ENCODE measurements at places on chromosomes 2 and 18.

GRCh38 chr2:235868645-235869044 is 299.5 kb downstream of the GBX2 start:
- DNase-seq: no peak

DNA sequence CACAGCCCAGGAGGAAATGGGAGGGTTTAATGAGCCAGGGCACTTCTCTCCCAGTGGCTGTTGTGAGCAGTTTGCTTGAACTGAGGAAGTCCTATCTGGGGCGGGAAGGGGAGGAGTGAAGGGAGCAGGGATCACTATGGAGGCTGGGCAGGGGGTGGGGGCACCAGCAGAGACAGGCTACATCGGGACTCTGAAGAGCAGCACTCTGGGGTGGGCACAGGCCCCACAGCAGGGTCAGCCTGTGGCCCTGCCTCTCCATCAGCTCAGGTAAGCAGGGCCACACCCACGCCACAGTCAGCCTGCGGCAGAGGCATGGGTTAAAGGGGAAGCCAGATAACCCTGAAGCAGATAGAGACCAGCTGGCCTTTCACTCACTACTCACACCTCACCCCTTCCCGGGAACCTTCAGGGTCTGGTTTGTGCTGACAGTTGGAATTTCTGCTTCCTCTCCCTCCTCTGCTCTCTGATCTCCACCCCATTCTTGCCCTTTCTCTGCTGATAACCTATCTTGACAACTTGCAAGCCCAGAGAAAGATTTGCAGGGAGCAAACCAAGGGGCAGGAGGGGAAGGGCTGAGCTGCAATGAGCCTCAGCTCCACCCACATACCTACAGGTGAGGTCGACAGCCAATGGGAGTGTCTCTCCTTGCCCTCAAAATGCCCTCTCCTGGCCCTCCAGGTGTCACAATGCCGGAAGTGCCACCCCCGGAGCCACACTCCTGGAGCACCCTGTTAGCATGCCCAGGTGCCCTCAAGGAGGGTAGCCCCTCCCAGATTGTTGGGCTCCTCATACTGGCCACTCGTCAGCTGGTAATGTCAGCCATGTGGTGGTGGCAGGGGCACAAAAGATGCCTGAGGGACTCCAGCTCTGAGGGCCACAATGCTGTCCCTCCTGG is 3.7 kb downstream of the SIGLEC15 start:
- DNase-seq: no peak

DNA sequence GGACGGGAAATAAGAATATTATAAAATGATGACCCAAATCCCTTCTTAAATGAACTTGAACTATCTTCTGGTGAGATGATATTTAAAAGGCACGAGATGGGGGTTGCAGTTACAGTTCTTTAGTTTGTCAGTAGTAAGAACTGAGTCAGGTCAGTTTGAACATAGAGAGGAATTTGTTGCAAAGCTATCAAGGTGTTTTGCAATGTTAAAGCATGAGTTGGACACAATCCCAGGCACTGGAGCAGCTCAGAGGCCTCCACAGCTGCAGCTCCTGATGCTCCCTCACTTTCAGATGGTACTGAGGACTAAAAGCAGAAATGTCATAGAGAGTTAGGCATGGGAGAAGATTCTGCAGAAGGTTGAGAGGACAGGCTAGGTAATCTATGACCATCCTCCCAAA is 236.0 kb downstream of the BCL2 start:
- DNase-seq: no peak

- DNase-seq: no peak
Observed at GRCh38 chr18:63909870-63910269, 2.1 kb downstream of the SERPINB10 start.

DNA sequence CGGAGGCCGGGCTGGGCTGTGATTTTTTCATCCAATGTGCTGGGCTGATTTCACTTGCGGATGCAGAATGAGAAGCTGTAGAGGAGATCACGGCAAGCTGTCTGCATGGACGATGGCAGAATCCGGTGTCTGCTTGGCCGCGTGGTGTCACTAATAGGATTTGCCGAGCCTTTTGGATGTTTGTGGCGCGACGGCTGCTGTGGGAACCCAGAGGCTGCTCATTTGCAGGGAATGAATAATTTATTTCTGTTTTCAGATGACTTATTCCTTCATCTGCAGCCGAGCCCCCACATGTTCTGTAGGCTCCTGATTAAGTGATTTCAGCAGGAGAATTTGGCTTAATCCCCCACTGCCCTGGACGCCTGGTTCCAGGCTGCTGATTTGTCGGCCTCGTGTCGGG is 62.6 kb downstream of the ODC1 start:
- no peak for DNase-seq

DNA sequence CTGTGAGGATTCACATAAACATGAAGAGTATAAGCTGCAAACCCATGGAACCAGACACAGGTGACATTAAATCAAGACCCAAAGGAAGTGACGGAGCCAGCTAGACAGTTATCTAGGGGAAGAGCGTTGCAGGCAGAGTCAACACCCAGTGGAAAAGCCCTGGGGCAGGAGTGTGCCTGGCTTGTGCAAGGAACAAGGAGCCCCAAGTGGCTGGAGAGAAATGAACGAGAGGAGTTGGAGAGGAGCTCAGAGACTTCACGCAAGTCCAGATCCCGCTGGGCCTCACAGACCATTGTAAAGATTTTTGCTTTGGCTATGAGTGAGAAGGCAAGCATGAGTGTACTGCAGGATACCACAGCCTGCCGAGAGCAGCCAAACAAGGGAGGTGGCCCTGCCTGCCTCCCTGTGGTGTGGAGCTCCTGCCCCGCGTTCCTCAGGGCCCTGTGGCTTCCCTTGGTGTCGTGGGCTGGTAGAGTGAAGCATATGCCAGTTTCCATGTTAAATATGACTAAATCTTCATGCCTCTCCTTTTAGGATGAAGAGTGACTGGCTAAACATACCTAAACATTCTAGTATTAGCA is 88.2 kb downstream of the SP3 start:
- no peak for DNase-seq

- DNase-seq: no peak
Observed at GRCh38 chr2:73269686-73270465, 14.4 kb downstream of the FBXO41 start.

- DNase-seq: no peak
Observed at GRCh38 chr2:37783545-37783944, 112.1 kb upstream of the CDC42EP3 start.

DNA sequence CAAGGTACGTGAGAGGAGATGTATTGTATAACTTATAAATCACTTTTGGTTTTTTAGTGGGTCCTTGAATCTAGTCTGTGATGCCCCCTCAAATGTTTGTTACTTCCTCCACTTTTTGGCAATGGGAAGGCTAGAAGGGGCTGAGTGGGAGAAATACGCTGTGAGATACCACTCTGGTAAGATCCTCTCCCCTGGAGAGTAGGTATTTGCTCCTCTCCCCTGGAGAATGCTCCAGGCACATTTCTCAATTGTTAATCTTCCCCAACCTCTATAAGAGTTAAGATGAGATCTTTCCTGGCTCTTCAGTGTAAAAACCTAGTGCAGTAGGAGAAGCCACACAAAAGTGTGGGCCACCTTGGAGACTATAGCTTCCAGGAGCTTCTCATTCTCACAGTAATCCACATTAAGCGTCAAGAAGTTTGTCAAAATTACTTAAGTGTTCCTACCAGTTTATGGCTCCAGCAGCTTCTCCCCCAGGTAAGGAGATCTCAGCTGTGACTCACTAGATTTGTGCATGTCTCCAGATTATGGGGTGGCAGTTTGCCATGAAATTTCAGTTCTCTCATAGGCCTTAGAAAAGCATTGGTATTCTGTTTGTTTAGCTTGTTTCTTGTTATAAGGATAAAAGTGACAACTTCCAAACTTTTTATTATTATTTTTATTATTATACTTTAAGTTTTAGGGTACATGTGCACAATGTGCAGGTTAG is 182.6 kb downstream of the FSIP2 start:
- no peak for DNase-seq

DNA sequence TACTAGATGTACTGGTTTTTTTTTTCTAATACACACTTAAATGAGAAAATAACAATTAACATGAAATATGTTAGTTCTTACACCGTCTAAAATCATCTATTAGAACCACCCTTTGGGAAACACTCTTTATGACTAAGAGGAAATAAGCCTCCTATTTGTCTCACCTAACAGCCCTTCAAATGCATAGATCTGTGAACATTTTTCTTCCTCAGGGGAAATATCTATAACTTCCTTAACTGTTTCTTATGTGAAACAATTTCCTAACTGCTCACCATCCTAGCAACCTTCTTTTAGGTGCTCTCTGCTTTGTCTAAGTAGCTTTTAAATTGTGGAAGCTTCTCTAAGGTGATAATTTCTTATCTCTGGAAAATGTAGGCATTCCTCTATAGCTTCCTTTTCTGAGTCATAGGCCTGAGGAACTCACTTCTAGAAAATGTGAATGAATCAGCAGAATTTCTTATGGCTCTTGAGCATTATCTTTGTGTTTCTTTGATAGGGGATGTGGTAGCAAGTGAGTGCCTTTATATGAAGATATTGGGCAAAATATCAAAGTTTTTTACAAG is 56.1 kb downstream of the CNTNAP5 start:
- no peak for DNase-seq

DNA sequence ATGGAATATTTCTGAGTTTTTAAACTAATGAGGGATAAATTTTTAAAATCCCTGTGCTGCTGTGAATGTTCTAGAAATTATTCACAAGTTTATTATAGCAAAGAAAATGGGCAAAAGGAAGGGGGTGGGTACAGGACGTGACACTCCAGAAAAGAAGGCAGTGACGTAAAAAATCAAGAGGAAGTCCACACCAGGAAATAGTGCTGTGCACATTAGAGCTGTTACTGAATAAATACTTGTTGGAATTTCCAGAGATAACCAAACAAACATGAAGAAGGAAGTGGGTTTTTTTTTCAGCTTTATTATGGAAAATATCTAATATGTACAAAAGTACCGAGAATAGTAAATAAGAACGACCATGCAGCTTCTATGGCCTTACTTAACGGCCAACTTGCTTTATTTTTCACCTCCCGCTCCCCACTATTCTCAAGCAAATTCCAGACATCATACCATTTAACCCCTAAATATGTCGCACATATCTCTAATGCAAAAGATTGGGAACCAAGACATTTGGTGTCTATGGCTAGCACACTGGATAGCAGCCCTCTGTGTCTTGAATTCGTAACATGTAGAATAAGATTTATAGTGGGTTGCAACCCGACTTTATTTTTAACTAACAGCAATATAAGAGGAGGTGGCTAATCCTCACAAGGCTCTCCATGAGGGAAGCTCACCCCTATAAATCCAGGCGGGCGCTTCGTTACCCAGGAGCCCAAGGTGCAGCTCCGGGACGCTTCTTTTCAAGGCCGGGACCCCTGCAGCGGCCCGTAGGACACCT is 580 bp upstream of the NDUFV2 start:
- DNase-seq: peak; percentile 42

GRCh38 chr2:179021258-179021657 is 28.7 kb downstream of the CCDC141 start:
- DNase-seq: no peak

DNA sequence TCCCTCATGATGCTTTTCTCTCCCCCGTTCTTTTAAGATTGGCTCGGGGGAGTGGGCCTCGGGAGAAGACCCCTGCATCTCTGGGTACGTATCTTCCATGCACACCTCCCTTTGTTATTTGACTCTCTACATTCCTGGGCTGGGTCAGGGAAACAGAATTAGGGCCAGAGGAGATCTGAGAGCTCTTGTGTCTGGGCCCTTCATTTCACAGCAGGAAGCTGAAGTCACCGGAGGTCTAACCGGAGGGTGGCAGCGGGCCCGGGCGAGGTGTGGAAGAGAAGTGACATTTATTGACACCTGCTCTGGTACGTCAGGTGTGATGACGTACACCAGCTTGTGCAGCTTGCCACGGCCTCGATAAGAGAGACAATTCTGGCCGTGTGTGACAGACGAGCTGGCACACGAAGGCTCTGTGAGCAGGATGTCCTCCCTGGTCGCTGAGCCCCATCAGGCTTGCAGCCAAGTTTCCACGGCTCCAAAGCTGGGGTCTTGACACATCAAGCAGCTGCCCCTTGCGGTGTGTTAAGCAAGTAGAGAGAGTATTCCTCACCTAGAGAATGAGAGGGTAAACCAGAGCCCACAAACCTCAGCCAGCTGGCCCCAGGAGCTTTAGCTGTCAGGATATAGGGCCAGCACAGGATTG is 30.4 kb downstream of the TOGARAM2 start:
- peak; percentile 9 for DNase-seq

GRCh38 chr2:235105821-235106359 is 154.1 kb downstream of the SH3BP4 start:
- no peak for DNase-seq

- no peak for DNase-seq
Observed at GRCh38 chr2:67671464-67672450, 274.6 kb downstream of the ETAA1 start.

DNA sequence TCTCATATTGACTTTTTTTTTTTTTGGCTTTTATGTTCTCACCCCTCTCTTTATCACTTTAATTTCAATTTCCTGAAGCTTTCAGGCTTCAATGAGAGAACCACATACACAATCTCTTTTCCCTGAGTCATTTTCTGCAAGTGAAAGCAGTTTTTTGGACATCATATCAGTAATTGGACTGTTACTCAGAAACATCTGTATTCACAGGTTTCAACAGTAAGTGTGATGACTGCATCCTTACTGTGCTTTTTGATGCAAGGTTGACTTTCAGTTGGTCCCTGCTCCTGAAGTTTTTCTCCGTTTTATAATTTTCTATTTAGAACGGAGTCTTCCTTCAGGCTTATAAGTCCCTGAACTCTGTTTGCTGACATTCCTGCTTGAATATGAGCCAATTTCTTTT is 70.5 kb upstream of the CCBE1 start:
- no peak for DNase-seq

DNA sequence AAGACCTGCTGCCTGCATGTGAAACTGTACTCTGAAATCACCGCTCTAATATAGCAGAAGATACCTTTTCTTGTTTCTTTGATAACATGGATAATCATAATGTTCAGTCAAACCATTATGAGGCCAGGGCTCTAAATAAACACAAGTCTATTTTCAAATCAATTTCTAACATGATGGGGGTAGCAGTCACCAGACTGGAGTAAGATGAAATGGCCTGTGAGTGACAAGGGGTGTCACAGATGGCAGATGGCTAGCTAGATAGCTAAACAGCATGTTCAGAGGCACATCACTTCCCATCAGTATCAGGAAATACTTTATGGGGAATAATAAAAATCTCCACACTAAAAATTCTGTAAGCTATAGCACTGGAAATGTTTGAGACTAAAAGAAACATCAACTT is 14.0 kb downstream of the MBD2 start:
- no peak for DNase-seq

GRCh38 chr2:29074411-29074810 is at the start of gene PCARE:
Gene PCARE, minus strand, starts transcription at chr2:29074523. Its CDS starts 262 bp downstream, at chr2:29074261.
- no peak for DNase-seq

DNA sequence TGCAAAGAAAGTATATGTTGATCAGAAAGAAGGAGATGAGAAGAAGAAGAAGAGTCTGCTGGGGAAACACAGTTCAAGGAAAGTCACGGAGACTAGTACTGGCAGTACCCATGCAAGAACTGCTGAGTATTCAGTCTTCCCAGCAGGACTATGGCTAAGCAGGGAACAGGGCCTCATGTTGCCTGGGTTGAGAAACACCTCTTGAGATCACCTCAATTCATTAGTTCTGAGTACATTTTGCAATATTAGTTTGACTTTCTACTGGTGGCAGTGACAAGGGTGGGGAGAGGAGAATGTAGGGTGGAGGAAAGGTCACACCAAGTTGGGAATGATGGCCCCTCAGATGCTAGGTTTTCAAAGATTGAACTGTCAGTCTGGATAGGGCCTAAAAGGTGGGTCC is 50.5 kb downstream of the MRPL33 start:
- no peak for DNase-seq
